OCI-LY7 (cell line): ENCODE measurements at places on chromosomes 2 and 18.
A peak's percentile ranks its signal among the peaks of the same experiment; 100 is the strongest.

DNA sequence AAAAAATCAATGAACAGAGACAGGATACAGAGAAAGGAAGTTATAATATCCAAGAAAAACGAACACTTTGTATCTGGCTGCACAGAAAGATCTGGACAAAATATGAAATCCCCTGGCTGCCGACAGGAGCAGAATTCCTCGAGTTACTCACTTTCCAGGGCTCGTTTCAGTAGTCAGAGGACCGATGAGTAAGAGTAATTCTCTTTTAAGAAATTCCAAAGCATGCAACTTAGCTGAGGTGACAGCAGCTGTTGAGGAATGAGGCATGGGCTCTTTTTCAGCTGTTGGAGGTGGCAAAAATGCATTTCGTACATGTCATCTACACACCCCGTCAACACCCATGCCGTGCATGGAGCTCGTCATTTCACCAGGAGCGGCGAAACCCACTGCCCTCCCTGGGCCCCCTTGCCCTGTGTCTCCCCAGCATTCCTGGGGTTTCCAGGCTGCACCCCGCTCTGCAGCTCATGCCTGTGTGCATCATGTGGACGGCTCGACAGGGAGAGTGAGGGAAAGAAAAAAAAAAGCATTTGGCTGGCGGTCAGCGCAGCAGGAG is 210.8 kb upstream of the SMIM21 start:
- DNase-seq: no peak

GRCh38 chr18:79627750-79628294 is 51.8 kb upstream of the CTDP1 start:
- no peak for DNase-seq

- DNase-seq: peak; percentile 23
Observed at GRCh38 chr2:171158790-171159371, 1.8 kb downstream of the TLK1 start.

GRCh38 chr2:73404409-73404808 is 18.8 kb downstream of the ALMS1 start:
- no peak for DNase-seq

- DNase-seq: no peak
Observed at GRCh38 chr2:128505575-128506526, 187.2 kb upstream of the HS6ST1 start.

DNA sequence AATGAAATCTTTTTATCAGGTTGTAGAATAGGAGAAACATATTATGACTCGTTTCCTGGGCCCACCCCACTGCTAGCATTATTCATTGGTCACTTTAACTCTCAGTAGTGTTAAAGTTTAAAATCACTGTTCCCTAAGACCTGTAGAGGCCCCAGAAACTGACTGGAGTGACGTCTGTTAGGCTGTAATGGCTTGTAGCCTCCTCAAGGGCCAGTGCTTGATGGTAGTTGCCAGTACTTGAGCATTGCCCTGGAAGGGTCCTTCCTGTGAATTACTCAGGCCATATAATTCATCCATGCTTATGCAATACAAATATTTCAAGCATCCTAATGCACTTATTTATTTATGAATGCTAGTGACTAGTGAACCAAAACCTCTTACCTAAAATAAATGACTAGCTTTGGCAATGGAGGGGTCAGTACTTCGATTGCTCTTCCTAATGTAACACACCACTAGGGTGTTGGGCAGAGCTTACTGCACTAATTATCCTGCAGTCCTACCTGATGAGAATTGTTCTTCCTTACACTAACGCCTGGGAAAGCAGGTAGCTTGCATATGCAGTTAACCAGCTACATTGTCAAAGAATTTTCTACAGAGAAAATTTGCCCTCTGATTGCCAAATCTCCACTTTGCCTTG is 31.2 kb downstream of the ARHGAP25 start:
- DNase-seq: peak; percentile 58
